ENCODE measurements at places on chromosomes 6 and 20. TPM values are rescaled to one million over a fixed set of nuclear protein-coding genes. Genes with fewer than 3 reads are reported as not detected.

- no peak for DNase-seq
These were observed 9.4 kb downstream of the TLDC2 start for GRCh38 chr20:36885356-36885755.

DNA sequence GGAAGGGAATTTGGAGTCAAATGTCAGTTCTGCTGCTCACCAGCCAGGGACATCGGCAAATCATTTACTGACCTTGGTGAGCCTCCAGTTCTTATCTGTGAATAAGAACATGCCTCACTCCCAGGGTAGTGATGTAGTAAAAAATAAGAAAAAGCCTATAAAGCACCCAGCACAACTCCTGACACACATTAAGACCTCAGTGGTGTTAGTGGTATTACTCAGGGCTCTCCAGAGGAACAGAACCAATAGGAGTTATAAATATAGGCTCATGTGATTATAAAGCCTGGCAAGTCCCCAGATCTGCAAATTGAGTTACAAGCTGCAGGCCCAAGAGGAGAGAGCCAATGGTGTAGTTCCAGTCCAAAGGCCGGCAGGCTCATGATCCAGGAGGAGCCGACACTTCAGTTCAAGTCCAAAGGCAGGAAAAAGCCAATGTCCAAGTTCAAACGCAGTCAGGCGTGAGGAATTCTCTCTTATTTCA, 71.3 kb upstream of the EYA2 start:
- no peak for DNase-seq

Gene RUNX2
- 2.7 TPM for total RNA-seq

GRCh38 chr6:125868678-125869395, 78.1 kb downstream of the NCOA7 start:
- DNase-seq, result no peak

GRCh38 chr20:5463007-5463686, 146.4 kb upstream of the PROKR2 start:
- DNase-seq, result no peak

GRCh38 chr6:96542702-96543101, 20.2 kb upstream of the FHL5 start:
- no peak for DNase-seq

Gene FAM162B
- total RNA-seq, result not detected

- no peak for DNase-seq
These were observed 93.7 kb downstream of the CDS2 start for GRCh38 chr20:5220321-5221060.

- no peak for DNase-seq
These were observed 180.6 kb downstream of the FOXA2 start for GRCh38 chr20:22403632-22404361.

GRCh38 chr6:43250992-43251373, 7.7 kb downstream of the TTBK1 start:
- no peak for DNase-seq

DNA sequence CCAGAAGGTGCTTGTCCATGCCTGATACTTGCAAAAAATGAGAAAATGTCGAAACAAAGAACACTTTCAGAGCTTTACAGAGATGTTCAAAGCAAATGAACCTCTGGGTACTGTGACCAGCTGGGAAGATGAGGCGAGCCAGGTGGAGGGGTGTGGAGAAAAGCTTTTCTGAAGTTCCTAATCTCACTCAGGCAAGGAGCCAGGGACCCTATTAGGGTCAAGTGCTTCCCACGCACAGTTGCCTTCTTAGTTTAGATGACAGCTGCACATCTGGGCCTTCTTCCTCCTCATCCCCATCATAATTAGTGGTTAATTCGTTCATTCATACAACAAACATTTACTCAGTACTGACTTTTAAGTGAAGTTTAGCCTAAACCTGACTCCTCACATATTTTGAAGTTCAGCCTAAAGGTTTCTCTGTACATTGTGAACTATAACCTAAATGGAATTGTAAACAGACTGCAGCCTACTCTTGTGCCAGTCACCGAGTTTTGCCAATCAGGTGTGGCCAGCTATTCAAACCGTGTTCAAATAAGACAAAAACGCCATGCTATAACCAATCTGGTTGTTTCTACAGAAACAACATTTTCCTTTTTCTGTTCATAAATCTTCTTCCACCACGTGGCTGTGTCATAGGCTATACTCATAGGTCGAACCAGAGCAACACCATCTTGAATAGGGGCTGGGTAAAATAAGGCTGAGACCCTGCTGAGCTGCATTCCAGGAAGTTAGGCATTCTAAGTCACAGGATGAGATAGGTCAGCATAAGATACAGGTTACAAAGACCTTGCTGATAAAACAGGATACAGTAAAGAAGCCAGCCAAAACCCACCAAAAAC, 19.3 kb upstream of the AHCY start:
- no peak for DNase-seq

Gene ATP6V1G2
- 0.64 TPM for total RNA-seq

GRCh38 chr6:131592935-131593334, 19.9 kb downstream of the ARG1 start:
- DNase-seq, result no peak

Gene PLA2G7
- not detected for total RNA-seq

Gene CBLN4
- not detected for total RNA-seq

DNA sequence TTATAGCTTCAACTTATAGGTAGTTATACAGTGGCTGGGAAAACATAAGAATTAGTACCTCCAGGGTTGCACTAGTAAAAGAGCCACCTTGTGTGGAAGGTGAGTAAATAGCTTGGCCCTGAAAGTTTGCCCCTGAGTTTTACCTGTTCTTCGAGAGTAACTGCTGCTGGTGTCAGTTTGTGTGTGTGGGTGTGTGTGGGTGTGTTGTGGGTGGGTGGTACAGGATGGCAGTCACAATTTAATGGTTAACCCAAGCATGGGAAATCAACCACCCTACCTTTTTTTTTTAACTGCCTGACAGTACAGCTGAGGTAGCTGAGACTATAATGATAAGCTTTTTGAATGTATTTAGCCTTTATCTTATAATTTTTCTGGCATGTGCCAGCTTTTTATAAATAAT, 137.3 kb downstream of the STXBP5 start:
- DNase-seq, result no peak

DNA sequence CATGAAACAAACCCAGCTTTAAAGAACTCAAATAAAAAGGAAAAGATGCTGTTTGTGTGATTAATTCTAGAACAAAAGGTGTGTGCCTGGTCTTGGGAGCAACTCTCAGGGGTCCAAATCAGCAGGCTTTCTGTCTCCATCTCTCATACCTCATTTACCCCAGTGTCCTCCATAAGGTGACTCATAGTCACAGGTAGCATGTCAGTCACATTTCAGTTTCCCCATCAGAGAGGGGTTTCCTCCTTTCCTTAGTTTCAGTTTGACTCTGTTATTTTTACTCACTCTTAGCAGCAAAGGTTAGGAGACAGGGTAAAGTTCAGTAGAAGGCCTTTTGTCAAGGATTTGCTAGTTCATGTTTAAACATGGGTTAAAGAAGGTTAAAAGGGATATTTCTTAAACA, 46.2 kb downstream of the OGFRL1 start:
- peak; percentile 65 for DNase-seq

GRCh38 chr20:47108994-47109393, 214.4 kb downstream of the EYA2 start:
- no peak for DNase-seq

Gene PDYN
- total RNA-seq, result not detected

Gene ME1
- 15.0 TPM for total RNA-seq

Gene TUBB2A
- total RNA-seq, result 69.0 TPM

Gene CFAP61
- total RNA-seq, result 0.07 TPM

Gene GATA5
- not detected for total RNA-seq

- DNase-seq, result no peak
These were observed 23.1 kb downstream of the OTOR start for GRCh38 chr20:16771213-16771612.

- DNase-seq, result no peak
These were observed 23.8 kb upstream of the TAF8 start for GRCh38 chr6:42026540-42026939.

- no peak for DNase-seq
These were observed 51.6 kb downstream of the UBE2V1 start for GRCh38 chr20:50061151-50062005.

Gene ABHD16B
- total RNA-seq, result not detected

Gene ADGB
- total RNA-seq, result not detected

DNA sequence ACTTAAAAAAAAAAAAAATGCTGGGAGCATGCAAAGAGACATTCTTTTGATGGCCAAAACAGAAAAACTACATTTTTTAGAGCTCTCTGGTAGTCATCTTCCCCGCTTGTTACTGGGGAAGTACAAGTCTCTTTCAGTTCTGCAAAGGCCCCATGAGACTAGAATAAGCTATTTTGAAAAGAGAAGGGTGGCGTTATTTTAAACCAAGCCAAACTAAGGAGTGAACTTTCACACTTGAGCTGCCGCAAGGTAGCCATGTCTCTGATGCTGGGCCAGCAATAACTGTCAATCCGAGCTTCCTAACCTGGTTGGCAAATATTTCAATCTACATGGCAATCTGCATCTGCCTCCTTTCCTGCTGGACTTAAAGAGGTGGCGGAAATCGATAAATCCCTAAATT, 96.7 kb downstream of the L3MBTL3 start:
- no peak for DNase-seq

GRCh38 chr20:56418385-56418861, 6.4 kb downstream of the CASS4 start:
- no peak for DNase-seq

Gene SULF2
- total RNA-seq, result 4.3 TPM

Gene PAK5
- total RNA-seq, result not detected

- no peak for DNase-seq
These were observed 118.8 kb downstream of the FYN start for GRCh38 chr6:111754423-111754822.

- no peak for DNase-seq
These were observed 210.4 kb downstream of the TAF4 start for GRCh38 chr20:61855286-61855685.

- no peak for DNase-seq
These were observed 8.7 kb downstream of the MAFB start for GRCh38 chr20:40680161-40680959.

Gene DUSP15
- total RNA-seq, result 3.9 TPM

DNA sequence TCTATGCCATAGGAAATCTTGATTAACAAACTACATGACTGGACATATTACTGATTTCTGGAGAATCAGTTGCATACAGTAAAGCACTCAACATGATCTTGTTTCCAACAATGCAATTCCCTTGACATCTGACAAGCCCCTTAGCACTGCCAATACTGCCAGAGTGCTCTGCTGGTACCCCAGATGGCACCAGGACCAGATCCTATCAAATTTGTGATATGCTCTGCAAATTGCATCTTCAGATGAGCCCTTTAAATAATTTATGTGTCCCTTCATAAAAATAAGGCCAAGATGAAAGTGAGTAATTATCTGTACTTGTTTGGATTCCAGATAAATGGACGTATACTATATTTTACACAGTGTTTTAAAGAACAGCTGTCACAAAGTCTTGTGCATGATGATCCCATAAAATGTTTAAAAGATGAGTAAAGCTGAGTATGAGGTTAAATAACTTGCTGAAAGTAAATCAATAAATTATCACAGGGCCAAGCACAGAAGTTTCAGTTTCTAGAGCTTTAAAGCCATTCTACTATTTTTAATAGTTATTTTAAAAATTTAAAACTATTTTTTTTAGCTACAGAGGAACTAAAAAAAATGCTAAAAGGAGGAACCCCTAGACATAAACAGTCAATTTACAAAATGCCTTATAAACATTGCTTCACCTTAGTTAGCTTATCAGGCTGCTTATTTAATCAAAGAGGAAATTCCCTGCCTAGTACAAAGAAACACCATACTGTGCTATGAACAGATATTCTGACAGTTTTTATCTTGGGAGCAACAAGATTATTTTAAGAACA, 42.1 kb downstream of the NUDT3 start:
- DNase-seq, result no peak

DNA sequence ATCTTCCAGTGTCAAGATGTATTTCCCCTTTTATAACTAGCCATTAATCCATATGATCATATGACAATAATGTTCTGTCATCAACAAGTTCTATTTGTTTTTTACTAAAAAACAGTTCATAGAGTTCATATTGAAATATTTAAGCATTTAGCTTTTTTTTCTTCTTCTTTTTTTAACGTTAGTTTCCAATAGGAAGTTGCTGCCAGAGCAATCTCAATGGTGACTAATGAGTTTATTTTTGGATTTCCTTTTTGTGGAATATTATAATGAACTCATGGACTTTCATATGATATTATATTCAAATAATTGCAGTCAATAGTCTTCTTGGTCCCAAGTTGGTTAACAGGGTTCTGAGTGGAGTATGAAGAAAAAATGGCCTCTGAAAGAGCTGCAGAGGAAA, 343.3 kb downstream of the BCKDHB start:
- DNase-seq, result no peak

DNA sequence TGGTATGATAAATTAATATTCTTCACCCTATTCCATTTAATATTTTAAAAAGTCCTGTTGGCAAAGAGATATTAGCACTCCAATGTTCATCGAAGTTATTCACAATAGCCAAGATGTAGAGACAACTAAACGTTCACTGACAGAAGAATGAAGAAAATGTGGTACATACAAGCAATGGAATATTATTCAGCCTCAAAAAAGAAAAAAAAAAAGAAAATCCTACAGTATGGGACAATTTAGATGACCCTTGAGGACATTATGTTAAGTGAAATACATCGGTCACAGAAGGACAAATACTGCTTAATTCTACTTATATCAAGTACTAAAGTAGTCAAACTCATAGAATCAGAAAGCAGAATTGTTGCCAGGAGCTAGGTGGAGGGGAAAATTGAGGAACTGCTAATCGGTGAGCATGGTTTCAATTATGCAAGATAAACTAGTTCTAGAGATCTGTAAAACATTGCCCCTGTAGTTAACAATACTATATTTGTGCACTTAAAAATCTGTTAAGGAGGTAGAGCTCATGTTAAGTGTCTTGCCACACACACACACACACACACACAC, 4.7 kb downstream of the GCLC start:
- no peak for DNase-seq

DNA sequence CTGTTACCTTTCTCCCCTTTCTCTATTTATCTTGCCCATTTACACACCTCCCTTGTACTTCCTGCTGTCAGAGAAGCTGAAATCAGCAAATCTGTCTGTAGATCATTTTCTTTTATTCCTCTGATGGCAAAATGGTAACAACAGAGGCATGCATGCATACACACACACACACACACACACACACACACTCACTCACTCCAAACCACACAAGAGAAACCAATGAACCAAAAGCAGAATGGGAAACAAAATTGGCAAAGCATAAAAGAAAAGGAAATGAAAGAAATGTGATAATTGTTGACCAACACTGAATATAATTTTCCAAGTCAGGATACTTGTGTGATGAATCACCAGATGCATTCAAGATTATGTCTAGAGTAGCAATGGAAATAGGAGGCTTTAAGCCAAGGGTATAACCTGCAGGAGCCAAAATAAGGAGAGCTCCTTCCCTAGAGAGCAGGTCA, 172.4 kb downstream of the PLCB4 start:
- DNase-seq, result peak; percentile 89

Gene PSMF1
- total RNA-seq, result 58.2 TPM

Gene HLA-G
- not detected for total RNA-seq

Gene RIPPLY2
- not detected for total RNA-seq

DNA sequence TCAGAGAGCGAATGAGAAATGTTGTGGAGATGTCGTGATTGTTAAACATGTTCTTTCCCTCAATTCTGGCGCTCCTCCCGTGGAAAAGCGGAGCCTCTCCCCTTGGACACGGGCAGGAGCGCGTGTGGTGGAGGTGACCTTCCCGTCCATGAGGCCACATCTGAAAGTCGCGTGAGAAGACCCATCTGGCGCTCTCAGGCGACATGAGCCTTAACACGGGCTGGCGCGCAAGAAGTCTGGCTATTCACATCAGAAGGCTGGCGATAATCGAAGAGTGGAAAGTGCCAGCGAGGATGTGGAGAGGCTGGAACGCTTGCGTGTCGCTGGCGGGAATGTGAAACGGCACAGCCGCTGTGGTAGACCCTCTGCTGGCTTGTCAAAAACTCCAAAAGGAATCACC, 341.3 kb downstream of the ZFAND3 start:
- no peak for DNase-seq

Gene PTCRA
- total RNA-seq, result not detected

Gene MICA
- total RNA-seq, result 34.3 TPM

Data from Caki2 (cell line).